ENCODE measurements at places on chromosomes 16 and 17.

DNA sequence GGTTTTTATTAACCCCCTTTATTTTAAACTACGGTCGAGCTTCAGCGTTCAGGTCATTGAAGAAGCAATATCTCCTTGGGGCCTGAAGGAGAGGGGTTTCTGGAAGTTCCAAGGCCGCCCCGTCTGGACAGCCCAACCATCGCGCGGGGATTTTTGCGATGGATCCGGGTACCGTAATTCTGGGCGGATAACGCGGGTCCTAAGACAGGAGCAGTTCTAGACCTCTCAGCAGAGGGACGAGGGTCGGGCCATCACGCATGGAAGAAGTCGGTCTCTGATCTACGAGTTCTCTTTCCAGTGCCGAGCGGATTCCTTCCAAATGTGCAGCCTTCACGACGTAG, 3.6 kb downstream of the BORCS6 start:
- DNase-seq, result no peak

DNA sequence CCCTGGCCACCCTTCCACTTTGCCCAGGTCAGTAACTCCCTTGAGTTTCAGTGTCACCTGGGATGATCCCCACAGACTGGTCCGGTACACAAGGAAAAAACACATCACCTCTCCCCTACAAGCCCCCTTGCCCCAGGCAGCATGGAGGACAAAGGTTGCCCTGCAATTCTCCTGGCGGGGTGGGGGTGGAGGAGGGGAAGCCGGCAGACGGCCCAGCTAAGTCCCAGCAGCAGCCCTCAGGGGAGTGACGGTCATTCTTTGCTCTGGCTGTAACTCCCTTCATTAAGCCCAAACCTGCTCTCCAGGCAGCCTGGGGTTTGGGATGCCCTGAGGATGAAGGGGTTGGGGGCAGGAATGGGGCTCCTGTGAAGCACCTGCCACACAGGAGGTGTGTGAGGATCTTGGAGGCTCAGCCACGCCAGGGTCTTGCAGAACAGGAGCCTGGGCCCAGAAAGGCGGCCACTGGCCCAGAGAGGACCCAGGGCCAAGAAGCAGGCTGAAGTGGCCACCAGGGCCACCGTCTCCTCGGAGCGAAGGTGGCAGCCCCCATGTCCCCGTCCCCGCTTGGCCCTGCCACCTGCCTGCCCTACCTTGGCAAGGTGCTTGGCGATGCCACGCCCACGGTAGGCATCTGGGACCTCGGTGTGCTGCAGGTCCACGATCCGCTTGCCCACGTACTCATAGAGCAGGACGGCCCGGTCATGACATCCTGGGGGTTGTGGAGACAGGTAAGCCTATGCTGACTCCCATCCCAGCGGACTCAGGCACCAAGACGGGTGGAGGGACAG, 9.5 kb downstream of the NATD1 start:
- no peak for DNase-seq

DNA sequence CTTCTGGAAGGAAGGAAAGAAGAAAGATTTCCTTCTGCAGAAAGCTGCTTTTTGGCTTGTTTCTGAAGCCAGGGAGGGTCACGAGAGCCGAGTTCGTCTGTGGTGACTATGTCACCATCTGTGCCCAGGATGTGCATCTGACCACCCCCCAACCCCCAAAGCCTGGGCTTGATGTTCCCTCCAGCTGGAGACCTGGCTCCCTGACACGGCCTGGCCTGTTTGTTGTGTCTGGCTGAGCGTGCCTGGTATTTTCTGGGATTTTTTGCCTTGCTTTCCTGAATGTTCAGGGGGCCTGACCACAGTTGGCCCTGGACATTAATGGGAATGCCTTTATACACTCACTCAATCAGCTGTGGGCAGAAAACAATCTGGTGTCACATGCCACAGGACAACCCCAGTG, 38.9 kb downstream of the LGALS9 start:
- no peak for DNase-seq

GRCh38 chr16:67039260-67040020, 10.5 kb downstream of the CBFB start:
- no peak for DNase-seq

GRCh38 chr17:16911141-16911937, 60.6 kb downstream of the TNFRSF13B start:
- DNase-seq, result peak; percentile 67

DNA sequence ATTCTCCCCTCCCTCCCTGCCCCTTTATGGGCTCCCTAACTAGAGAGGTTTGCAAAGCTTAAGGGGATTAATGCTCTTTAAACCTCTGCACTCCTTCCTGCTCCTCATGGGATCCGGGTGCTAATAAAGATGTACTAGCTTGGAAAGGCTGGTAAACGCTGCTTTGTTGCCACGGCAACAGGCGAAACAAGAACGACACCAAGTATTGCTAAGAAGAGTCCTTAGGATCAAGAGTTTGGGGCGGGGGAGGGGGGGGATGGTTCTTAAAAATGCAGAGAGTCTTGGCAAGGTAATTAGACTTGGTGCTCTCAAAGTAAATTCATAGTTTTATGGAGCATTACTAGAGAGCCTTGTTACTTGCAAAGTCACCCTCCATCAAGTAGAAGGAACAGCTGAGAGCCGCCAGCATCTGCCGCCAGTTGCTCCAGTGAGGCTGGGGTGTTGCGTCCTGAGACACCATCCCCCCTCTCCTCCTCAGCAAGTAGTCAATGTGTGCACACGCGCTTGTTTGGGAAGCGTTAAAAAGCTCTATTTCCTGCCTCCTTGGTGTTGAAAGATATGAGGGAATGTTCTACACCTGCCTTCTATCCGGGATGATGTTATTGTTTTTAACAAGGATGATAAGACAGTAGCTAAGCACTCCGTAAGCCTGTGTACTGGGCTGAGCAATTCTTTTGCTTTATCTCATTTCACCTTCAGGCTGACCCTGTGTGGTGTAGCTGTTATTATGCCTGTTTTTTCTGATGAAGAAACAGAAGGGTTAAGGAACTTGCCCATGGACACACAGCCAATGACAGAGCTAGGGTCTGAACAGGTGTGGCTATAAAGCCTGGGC, 190.9 kb downstream of the CCDC182 start:
- no peak for DNase-seq

- DNase-seq, result no peak
Observed at GRCh38 chr17:7260651-7261378, 1.5 kb downstream of the CLDN7 start.

- DNase-seq, result no peak
Observed at GRCh38 chr16:15440852-15441251, 6.5 kb downstream of the BMERB1 start.

DNA sequence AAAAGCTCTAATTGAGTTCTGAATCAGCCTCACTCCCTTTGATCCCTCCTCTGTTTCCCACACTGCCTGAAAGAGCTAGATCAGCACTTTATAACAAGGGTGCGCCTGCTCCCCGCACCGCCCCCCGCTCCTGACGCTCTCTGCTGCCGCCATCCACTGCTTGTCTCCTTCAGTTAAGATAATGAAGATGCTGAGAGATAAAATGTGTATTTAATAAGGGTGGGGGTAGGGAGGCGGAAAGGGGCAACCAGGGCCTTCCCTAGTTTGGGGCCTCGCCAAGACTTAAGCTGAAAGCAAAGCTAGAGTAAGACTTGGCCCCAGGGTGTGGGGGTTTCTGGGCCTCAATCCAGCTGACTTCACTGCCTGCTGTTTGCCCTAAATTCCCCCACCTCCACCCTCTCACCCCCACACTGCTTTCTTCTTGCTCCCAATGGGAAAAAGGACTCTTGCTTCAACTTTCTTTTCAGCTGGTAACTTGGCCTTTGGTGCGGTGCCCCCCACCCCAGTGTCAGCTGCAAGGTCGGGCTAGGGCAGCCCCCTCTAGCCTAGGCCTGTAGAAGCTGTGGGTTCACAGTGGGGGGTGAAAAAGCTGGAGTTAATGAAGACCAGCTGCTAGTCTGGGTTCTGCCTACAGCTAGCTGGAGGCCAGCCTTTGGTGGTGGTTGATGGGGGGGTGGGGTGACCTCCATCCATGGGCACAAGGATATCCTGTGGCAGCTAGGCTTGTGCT, 1.8 kb upstream of the RARA start:
- peak; percentile 55 for DNase-seq

GRCh38 chr17:34220752-34221395, 34.2 kb upstream of the CCL2 start:
- DNase-seq, result no peak

- DNase-seq, result peak; percentile 16
Observed at GRCh38 chr16:9114112-9114511, 22.7 kb downstream of the HAPSTR1 start.

DNA sequence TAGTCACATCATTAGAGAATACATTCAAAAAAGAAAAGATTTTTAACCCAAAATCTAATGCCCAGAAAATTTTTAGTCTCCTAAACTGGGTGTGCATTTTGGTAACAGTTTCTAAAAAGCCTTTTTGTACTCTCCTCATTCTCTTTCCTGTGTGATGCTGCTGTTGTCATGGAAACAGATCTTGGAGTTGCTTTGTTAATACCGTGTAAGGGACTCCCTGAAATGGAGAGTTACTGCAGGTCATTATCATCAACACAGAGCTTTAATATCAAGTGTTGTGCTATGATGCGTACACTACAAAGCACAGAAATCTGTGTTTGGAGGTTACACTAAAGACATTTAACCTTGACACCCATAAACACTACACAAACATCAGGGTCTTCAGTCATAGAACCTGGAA, 216.3 kb downstream of the PRKCA start:
- DNase-seq, result no peak

DNA sequence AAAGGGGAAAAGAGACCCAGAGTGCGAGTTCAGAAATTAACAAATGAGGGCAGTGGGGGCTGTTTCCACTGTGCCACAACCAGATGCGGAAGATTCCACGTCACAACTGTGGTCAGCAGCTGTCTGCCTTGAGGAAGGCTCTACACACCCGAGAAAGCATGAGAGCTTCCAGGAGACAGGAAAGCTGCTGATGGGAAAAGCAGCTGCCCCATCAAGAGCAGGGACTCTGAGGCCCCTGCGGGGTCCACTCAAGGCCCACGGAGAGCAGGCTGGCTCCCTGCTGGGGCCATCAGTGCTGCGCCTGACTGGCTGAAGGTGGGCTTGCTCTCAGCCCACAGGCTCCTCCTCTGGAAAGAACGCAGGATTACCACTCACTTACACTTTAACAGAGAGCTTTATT, 14.8 kb upstream of the TRAP1 start:
- DNase-seq, result no peak

GRCh38 chr16:83689385-83689831, 118.4 kb upstream of the HSBP1 start:
- DNase-seq, result no peak

DNA sequence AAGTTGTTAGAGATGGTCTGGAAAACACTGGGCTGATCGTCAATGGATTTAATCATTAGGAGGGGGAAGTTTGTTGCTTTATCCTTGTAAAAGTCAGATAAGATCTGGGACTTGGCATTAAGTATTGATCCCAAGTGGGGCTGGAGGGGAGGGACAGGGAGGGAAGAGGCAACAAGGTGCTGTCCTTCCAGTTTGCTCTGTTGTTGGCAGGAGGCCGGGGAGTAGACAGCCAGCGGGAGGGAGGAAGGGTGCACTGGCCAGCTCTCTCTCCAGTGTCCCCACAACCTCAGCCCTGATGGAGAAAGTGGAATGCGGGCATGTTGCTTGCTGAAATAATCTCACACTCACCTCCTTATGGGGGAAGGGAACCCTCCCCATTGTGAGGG, 210.2 kb downstream of the CCDC182 start:
- DNase-seq, result no peak

DNA sequence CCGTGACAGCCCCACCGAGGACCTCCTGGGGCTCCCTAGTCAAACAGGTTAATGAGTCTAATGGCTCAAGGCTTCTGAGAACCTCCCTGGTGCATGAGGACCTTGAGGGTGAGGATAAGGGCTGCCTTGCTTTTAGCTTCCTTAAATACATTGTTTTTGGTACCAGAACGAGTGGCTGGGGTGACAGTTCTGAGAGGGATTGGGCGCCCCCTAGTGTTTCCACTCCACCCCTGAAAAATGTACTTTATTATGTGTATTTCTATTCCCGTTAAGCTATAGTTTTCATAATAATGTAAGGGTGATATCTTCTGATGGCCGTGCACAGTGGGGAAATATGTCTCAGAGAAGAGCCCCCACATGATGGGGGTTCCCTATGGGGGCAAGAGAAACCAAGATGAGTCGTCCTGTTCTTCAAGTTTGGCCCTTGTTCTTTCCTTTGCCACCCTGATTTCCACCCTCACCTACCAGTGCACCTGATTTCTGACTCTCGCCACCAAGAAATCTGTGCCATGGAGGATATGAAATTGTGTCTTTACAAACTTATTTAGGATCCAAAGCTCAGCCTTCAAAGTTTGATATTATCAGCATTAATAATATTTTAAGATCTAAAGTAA, 14.5 kb upstream of the VWA3A start:
- no peak for DNase-seq

GRCh38 chr17:72697602-72698146, 394.8 kb downstream of the SLC39A11 start:
- no peak for DNase-seq

- no peak for DNase-seq
Observed at GRCh38 chr17:40158438-40159013, 18.2 kb downstream of the CASC3 start.

GRCh38 chr17:82386881-82387704, 15.5 kb downstream of the UTS2R start:
- DNase-seq, result no peak

DNA sequence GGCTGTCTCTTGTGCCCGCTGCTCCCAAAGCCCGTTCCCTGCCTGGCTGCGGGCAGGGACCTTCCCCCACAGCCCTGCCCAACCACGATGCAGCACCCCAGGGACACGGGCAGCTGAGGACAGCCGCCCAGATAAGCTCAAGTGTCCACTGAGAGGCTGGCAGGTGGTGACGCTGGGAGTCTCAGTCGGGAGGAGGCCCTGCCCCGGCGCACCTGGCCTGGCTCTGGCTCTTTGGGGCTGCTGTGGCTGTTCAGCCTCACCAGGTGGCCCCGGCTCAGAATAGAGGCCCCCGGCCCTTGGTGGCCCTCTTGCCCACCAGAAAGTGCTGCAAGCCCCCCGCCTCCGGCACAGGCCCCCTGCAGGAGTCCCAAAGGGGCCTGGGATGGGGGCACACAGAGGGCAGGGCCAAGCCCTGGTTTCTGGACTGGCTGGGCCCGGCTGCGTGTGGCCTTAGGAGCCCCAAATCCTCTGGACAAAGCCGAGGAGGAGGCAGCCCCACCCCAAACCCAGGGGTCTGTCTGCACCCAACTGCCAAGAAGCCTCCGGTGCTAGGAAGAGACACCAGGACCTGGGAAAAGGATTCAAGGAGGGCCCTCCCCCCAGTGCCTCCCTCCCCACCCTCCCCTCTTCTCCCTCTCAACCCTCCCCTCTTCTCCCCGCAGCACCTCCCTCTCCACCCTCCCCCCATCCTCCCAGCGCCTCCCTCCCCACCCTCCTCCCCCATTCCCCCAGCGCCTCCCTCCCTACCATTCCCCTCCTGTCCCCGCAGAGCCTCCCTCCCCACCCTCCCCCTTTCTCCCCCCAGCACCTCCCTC, 5.3 kb downstream of the NTHL1 start:
- no peak for DNase-seq

DNA sequence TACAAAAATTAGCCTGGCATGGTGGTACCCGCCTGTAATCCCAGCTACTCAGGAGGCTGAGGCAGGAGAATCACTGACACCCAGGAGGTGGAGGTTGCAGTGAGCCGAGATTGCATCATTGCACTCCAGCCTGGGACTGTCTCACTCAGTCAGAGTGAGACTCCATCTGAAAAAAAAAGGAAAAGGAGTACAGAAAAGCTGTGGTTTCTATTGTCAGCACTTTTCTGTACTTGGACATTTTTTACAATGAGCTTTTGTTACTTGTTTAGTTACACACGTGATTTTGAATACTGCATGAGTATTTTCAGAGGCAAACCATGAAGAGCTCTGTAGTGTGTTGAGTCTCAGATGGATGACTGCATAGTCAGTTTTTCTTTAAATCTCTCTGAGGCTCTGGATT, 26.3 kb downstream of the ZC3H18 start:
- no peak for DNase-seq

Data from mesenteric fat pad (tissue), 1 donor.